CD4-positive, alpha-beta T cell treated with Interleukin-2 at 100 ng/mL for 4 hours (primary cell): ENCODE measurements at places on chromosomes 7 and 10.

DNA sequence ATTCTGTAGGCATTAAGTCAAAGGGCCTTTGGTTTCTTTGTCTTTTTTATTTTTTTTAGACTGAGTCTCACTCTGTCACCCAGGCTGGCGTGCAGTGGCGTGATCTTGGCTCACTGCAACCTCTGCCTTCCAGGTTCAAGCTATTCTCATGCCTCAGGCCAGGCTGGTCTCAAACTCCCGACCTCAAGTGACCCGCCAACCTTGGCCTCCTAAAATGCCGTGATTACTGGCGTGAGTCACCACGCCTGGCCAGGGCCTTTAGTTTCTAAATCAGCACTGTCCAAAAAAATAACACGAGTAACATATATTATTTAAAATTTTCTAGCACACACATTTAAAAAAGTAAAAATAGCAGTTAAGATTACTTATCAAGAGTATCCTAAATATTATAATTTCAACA lies 11.1 kb upstream of the ACSL5 start:
- no peak for DNase-seq

DNA sequence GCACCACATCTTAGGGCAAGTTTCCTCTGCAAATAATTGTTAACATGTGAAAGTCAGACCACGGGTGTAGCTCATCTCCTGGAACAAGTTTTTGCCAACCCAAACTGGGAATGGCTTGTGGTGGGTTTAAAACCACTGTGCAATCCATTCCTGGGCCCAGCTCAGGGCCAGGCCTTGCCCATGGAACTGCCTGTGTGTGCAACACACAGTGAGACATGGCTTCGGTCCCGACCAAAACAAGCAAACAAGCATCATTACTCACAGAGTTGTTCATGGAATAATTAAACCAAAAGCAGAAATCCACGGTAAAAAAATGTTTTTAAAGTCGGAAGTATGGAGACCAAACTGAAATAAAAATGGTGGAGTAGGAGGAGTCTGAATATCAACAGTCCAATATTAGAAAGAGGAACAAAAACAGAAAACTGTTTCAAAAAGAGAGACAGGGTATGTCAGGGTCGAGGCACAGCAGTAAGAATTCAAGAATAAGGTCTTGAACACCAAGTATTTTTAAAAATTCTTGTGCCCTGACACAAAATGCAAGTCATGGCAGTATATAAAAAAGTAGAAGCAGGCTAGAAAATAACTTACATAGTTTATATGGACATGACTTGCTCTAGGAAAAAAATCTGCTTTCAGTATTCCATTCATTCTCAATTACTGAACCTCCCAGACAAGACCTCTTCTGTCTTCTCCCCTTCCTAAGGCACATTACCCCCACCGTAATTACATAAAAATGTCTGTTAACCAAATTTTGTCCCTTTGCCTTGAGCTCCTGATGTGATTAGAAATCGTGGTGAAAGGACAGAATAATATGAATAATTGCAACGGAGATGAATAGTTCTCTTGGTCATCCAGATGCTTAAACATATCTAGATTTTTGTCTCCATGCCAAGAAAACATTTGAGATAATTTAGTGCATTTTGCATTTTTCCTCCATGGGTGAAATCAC lies 88.4 kb downstream of the FAS start:
- no peak for DNase-seq

DNA sequence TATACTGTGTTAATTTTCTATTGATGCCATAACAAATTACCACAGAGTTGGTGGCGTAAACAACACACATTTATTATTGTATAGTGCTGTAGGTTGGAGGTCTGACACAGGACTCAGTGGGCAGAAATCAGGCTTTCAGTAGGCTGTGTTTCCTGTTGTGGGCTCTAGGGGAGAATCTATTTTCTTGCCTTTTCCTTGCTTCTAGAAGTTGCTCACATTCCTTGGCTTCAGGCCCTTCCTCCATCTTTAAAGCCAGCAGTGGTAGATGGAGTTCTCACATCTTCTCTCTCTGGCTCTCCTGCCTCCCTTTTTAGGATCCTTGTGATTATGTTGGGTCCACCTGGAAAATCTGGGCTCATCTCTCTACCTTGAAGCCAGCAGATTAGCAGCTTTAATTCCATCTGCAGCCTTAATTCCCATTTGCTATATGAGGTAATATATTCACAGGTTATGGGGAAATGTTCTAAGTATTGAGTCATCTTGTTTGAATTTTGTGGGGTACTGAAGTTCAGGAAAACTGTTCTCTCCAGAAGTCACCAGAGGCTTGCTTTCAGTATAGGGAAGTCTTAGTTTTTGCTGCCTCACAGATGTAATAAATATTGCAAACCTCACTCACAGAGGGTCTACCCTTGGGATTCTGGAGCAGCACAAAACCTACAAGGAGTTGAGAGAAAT lies 38.9 kb downstream of the CCNY start:
- DNase-seq = no peak

DNA sequence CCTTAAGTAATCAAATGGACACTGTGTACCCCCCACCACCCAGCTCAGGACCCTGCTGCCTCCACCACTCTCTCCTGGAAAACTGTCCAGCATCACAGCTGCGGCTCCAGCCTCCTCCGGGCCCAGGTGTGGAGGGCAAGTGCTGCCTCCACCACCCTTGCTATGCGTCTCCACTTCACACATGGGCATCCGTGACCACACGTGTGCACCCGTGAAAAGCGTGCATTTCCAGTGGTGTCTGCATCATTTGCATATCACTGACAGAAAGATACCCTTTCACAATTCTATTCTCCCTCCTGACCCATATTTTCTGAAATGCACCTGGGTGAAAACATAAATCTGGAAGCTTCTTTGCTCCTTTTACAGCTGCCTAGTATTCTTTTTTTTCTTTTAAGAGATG lies 89.7 kb upstream of the PDGFA start:
- DNase-seq = no peak

DNA sequence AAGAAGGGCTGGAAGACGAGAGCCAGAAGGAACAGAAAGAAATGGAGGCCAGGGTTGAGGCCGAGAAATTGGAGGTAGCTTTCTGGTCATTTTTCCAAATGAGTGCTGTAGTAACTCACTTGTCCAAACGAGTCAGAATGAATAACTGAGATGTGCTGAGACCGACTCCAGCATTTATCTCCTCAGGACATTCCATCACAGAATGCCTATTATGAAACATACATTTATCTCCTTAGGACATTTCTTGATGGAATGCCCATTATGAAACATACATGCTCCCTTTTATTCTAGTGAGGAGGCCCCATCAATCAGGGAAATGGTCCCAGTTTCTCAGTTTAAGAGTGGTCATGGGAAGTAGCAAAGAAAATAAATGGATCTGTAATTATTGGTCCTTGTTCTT lies 16.5 kb downstream of the AVL9 start:
- no peak for DNase-seq

- no peak for DNase-seq
These were observed 564 bp downstream of the PDSS1 start for GRCh38 chr10:26697922-26698608.
